NCI-H1417 treated with DMSO at 0.1 percent for 48 hours (cell line): ENCODE measurements at places on chromosomes 16 and 17.

GRCh38 chr17:29566473-29567303 lies at the start of gene ABHD15:
ABHD15 (minus strand) TSS chr17:29567037; CDS start chr17:29566966, 71 bp downstream.
- no peak for DNase-seq

- no peak for DNase-seq
These were observed 61.6 kb downstream of the SOX9 start for GRCh38 chr17:72182371-72182873.

GRCh38 chr16:24975428-24975889 lies 39.7 kb downstream of the ARHGAP17 start:
- DNase-seq, result no peak

- no peak for DNase-seq
These were observed 32.5 kb upstream of the CDH8 start for GRCh38 chr16:62068747-62069146.

DNA sequence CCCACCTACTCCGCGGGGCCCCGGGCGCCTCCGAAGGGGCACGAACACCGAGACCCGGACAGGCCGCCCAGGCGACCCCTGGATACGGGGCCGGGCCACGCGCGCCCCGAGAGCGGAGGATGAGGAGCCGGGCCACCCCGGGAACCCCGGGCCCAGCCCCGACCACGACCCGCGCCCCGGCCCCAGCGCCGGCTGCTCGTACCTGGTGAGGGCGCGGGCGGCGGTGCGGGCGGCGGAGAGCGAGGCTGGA lies 192 bp downstream of the FASN start:
- DNase-seq, result no peak

GRCh38 chr16:49637933-49638672 lies 217.8 kb downstream of the ZNF423 start:
- DNase-seq, result no peak

DNA sequence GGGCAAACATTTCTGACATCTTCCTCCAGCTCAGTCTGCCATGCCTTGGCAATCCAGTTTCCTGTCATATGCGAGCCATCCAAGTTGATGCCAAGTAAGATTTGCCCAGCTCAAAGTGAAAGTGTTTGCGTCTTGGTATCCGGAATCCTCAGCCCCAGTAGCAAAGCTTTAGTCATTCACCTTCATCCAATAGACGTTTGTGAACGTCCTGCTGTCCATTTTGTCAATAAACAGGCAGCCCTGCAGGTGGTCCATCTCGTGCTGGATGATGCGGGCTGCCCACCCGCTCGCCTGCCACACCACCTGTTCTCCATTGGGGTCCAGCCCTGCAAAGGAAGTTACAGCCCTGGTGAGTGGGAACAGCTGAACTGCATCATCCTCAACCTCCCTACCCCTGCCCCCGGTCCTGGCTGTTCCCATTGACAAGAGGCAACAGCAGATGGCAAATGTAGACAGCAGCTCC lies 1.5 kb downstream of the PDF start:
- no peak for DNase-seq

DNA sequence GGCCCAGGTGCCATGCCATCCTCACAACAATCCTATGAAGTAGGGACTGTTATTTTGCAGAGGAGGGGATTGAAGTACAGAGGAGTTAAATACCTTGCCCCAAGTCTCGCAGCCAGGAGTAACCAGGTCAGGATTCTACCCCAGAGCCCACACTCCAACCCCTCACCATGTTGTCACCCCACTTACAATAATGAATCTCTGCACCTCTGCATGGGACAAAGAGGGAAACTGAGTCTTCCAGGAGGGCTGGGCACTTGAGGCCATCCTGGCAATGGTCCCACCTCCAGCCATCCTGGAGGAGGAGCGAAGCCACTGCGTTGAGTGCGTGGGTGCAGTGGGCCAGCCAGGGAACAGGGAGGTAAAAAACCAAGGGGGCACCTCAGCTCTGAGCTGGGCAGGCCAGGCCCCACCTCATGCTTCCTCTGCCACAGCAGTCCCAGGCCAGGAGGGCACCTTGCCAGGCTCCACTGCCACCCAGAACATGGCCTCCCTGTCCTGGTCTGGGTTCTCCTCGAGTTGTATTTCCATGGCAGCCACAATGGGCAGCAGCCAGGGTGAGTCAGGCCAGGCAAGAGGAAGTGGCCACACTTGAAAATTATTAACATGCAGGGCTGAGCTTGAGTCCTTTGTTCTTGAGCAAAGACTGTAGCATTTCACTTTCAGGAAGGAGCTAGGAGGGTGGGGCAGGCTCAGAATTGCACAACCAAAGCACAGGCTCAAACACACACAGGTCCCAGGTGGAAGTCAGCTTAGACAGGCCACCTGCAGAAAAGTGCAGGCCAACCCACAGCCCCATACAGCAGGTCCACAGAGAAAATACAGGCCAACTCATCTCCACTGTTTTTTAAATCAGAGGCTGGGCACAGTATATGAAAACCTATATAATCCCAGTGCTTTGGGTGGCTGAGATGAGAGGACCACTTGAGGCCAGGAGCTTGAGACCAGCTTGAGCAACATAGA lies 52.1 kb downstream of the CUEDC1 start:
- no peak for DNase-seq

DNA sequence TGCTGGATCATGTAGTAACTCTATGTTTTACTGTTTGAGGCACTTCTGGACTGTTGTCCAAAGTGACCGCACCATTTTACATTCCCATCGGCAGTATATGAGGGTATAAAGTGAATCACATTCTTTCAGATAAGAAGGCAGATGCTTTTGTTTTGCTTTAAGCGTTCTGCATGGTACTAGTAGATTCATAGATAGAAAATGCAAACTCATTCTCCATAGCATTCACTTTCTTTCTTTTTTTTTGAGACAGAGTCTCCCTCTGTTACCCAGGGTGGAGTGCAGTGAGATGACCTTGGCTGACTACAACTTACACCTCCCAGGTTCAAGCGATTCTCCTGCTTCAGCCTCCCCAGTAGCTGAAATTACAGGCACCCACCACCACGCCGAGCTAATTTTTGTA lies 40.4 kb downstream of the TANGO6 start:
- DNase-seq, result no peak

GRCh38 chr16:12240036-12240435 lies 263.5 kb downstream of the SNX29 start:
- no peak for DNase-seq

GRCh38 chr16:4172070-4172469 lies 55.8 kb upstream of the ADCY9 start:
- DNase-seq, result no peak

- no peak for DNase-seq
These were observed 6.6 kb upstream of the DPEP2 start for GRCh38 chr16:68005786-68006286.

DNA sequence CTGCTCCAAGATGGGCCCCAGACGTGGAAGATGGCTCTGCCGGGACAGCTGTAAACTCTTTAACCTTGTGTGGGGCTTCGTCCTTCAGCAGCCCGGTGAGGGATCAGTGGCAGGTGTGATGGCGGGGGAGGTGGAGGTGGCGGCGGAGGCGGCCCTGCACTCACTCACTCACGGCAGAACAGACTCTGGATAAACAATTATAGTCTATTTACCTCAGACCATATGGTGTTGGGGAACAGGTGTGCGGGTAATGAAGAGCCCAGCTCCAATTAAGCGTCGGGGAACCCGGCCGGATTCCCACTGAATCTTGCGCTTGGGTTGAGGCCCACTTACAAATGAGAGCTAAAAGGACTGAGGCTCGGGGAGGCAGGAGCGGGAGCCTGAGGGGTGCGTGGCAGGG lies 104.3 kb upstream of the SDK2 start:
- peak; percentile 70 for DNase-seq

DNA sequence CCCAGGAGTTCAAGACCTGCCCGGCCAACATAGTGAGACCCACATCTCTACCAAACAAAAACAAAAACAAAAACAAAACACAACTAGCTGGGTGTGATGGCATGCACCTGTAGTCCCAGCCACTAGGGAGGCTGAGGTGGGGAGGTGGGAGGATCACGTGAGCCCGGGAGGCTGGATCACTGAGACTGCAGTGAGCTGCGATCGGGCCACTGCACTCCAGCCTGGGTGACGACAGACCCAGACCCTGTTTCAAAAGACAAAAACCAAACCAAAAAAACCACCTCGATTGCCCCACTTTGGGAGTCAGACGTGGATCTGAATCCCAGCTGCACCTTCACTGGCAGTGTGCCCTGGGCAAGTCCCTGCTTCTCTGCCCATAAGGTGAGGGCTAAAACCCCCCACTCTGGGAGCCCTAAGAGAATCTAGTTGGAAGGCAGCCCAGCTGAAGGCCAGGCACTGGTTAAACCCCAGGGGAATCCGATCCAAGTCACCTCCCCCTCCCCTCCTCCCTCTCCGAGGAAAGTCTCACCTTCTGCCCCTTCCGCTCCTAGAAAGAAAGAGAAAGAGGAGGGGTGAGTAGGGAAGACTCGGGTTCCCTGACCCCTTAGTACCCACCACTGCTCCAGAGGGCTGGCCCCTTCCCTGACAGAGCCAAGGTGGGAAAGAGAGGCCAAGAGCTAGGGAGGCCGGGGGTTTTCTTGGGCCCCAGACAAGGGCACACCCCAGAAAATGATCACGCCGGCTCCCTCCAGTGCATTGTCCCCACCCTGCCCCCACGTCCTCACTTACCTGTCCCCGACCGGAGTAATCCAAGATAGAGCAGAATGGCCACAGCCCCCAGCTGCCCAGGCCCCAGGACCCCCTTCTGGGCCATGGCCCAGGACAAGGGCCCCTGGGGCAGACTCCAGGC lies 647 bp downstream of the PRSS8 start:
- no peak for DNase-seq

DNA sequence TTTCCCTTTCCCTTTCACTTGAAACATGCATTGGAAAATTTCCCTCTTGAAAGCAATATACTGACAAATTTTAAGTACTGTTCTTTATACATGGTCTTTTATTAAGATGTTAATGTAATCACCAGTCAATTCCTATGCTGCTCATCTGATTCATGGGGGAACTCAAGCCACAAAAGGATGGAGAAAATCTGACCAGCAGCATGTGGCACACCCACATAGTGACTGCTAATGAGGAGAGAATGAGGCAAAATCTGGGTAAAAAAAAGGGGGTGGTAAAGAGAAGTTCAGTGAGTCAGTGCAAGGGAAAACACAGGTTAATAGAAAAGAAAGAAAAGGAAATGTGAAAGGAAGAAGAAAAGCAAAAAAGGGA lies 11.3 kb downstream of the RFFL start:
- no peak for DNase-seq

DNA sequence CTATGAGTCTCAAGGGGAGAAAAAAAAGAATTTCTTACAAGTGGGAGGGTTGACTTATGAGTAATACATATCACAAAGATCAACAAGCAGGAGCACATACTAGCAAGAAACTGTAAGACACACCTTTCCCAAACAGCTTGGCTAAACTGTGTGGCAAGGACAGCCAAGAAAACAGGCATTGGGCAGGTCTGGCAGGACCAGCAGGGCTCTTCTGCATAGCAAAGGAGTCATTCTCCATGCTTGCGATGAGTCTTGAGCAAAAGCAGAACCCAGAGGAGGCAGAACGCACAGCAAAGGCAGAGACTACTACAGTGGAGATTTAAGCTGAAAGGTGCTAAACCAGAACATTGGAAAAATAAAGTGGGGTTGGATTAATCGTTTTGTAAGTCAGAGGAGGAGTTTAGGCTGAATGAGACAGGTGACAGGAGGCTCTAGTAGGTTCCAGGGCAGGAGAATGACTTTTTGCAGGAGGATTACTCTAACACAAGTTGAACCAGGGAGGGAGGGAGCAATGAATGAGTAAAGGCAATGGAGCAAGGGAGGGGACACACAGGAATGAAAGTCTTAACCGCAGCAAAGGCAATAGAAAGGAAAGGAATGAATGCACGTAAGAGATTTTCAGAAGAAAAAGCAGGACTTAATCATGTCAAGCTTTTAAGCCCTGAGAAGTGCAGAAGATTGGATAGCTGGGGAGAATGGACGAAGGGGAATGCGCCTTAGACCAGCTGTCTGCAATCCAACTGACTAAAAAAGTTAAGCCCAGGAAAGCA lies 2.7 kb downstream of the N4BP1 start:
- DNase-seq, result no peak

GRCh38 chr17:53722407-53722806 lies 100.3 kb upstream of the KIF2B start:
- no peak for DNase-seq

GRCh38 chr17:19645734-19646201 lies 2.8 kb upstream of the ALDH3A2 start:
- DNase-seq, result no peak

- peak; percentile 7 for DNase-seq
These were observed 338.5 kb downstream of the PMP22 start for GRCh38 chr17:14926526-14927122.

DNA sequence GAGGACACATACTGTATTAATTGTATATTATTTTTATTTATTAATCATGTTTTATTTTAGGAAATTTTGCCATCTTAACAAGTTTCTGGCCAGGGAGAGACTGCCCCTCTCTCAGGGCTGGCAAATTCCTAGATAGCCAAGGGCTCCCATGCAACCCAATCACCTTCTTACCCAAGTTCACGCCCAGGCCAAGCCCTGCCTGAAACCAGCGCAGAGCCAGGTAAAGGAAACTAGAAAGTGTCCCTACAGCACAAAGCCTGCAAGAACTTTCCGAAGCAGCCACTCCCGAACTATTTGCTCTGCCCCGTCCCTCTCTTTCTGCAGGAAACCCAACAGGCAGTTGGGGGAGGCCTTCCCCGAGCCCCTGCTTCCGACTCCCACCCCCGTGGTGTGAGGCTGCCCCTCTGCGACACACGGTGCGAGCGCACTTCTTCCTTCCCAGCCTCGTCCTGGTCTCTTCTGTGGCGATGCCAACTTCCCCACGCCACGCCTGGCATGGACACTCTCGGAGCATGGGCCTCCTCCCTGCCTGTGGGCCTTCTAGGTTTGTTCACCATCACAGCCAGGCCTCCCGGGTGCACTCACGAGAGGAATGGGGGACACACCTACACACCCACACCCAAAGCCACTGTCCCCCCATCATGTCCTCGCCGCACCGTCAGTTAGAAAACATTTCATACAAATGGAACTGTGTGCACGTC lies 100.4 kb downstream of the ZNF778 start:
- no peak for DNase-seq

GRCh38 chr17:30600830-30601494 lies 123.8 kb downstream of the GOSR1 start:
- no peak for DNase-seq

- DNase-seq, result no peak
These were observed 204.7 kb upstream of the TNRC6C start for GRCh38 chr17:77753691-77754245.

GRCh38 chr17:2214929-2215615 lies 88.5 kb downstream of the SMG6 start:
- no peak for DNase-seq

GRCh38 chr17:57355090-57355859 lies 99.0 kb downstream of the MSI2 start:
- DNase-seq, result no peak
